ENCODE measurements at places on chromosomes 12 and 14.

DNA sequence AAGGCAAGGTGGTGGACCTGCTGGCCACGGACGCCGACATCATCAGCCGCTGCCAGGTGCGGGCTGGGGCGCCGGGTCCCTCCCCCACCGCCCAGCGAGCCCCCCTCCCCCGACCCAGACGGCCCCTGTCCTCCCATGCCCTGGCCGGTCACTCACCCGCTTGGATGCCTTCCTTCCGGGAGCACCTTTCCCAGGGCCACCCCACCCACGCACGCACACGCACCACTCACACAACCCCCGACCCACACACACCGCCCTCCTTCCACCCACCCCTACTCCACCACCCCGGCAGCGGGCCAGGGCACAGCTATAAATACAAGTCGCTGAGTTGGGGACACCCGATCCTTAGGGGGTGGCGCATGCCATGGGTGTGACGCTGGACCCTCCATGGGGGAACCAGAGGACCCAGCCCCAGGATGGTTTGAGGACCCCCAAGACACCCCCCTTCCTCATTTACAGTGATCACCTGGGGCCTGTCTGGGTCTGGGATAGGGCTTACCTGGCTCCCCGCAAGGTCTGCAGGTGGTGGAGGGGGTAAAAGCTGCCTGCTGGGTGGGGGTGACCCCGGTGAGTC lies 465 bp downstream of the ADSS1 start:
- DNase-seq: peak; percentile 28

DNA sequence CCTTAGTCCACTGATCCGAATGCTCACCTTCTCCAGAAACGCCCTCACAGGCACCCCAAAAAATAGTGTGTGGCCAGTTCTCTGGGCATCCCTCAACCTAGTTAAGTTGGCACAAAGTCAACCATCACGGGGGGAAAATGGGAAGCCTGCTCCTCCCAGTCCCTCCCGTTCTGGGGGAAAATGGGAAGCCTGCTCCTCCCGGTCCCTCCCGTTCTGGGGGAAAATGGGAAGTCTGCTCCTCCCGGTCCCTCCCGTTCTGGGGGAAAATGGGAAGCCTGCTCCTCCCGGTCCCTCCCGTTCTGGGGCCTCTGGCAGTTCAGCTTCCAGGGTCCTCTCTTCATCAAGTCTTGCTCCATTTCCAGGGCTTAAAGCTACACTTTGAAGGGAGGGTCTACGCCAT lies 106.1 kb downstream of the RIMBP2 start:
- no peak for DNase-seq

DNA sequence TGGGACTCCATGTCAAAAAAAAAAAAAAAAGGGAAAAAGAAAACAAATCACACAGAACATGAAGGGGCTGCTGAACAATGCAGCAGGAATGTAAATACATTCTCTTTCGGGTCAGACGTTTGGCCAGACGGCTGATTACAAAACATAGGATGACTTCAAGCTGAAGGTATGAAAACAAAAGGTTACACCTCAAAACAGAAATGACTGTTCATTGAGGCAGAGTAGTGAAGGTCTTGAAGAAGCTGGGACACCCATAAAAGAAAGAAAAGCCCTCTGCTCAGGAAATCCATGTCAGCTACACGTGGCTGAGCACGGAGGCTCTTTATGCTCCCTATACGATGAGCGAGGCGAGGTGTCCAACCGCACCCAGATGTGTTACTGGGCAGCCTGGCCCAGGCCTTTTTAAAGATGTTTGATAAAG lies 37.7 kb downstream of the FGD4 start:
- peak; percentile 82 for DNase-seq

DNA sequence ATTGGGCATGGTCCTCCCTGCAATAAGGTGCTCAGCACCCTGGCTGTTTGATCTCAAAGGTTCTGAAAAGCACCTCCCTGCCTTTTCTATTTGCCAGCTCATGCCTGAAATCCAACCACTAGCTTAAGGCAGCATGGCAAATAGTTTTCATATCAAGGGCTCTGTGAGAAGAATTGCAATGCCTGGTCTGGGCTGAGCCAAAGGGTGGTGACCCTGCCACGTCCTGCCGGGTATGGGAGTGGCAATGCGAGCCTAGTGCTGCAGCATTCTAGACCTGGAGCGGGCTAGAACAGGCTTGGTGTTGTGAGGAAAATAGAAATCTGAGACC lies 2.3 kb upstream of the SCNN1A start:
- no peak for DNase-seq

GRCh38 chr14:68140076-68140741 lies 320.6 kb downstream of the RAD51B start:
- DNase-seq: peak; percentile 92

- no peak for DNase-seq
These were observed 137.4 kb upstream of the NTF3 start for GRCh38 chr12:5294274-5295070.

DNA sequence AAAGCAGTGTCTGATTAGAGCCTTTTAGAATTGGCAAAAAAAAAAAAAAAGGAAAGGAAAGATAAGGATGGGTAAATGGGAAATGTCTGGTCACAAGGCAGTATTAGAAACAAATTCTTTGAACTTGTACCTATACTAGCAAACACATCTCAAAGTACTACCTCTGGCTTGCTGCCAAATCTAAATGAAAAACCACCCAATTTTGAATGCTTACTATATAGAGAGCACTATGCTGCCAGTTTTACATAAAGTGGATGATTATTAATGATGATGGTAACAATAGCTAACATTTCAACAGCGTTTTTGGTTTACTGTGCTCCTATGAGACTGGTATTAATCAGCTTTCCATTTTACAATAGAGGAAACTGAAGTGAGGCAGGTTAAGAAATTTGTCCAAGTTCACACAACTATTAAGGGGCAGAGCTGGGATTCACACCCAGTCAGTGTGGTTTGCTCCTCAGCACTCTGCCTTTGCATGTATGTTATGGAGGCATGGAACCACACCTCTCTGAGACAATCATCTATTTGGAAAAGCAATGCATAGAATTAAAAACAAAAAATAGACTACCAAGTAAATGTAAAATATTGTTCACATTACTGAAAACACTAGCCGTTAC lies 34.2 kb downstream of the ATP2B1 start:
- no peak for DNase-seq

- DNase-seq: no peak
These were observed 16.0 kb downstream of the RITA1 start for GRCh38 chr12:113201187-113202177.

- no peak for DNase-seq
These were observed 316.3 kb downstream of the NUAK1 start for GRCh38 chr12:105822131-105823105.

- DNase-seq: no peak
These were observed 167.5 kb downstream of the BTG1 start for GRCh38 chr12:91978143-91978542.

- no peak for DNase-seq
These were observed 452 bp downstream of the NGDN start for GRCh38 chr14:23469906-23470403.

DNA sequence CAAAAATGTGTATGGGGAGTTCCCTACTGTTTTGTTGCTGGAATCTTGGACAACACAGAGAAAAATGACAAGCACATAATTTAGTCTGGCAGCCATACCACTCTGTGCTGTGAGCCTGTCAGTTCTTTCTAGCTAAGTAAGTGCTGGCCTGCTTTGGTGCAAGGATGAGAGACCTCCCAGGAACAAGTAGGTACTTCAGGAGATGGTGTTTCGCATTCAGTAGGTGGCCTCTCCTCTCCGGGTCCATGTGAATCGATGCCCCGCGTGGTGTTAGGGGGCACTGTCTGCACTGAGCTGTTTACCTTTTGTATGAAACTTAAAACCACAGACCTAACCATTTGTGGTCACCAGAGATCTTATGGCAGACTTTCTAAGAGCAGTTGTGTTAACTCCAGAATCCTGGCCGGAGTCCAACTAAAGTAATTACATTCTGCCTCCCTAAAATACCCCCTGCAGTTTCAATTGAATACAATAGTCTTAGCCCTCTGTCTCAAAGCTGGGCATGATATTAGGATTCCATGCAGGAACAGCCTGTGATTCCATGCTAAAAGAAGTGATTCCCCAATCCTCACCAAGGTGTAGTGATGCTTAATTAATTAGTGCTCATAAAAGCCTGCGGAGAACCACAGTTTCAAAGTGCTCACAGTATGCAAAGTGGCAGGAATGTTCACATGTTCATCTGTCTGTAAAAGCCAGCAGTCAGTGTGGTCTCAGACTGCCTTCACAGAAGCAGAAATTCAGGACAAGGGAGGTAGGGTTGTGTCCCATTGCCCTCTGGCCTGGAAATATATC lies 64.2 kb downstream of the LLPH start:
- DNase-seq: peak; percentile 49

- DNase-seq: no peak
These were observed 68.6 kb downstream of the MARK3 start for GRCh38 chr14:103453791-103454190.

GRCh38 chr12:116406529-116406928 lies 129.0 kb upstream of the MED13L start:
- no peak for DNase-seq

DNA sequence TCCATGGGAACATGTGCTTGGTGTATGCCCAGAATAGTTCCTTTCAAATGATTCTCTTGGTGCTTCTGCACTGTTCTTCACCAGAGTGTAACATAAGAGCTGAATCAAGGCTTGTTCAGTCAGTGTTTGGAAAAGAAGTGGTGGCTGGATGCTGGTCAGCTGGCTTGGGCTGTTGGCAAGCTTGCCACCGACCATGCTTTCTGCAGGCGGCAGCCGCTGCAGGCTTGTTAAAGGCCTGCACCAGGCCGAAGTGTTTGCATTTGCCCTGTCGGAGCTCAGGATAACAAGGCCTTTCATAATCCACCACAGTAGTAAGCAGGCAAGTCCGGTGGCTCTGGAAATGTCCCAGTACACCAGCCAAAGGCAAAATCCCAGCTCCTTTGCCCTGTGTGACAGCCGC lies 26.9 kb downstream of the DAAM1 start:
- no peak for DNase-seq

- DNase-seq: no peak
These were observed 277.4 kb downstream of the DAD1 start for GRCh38 chr14:22311636-22312035.

DNA sequence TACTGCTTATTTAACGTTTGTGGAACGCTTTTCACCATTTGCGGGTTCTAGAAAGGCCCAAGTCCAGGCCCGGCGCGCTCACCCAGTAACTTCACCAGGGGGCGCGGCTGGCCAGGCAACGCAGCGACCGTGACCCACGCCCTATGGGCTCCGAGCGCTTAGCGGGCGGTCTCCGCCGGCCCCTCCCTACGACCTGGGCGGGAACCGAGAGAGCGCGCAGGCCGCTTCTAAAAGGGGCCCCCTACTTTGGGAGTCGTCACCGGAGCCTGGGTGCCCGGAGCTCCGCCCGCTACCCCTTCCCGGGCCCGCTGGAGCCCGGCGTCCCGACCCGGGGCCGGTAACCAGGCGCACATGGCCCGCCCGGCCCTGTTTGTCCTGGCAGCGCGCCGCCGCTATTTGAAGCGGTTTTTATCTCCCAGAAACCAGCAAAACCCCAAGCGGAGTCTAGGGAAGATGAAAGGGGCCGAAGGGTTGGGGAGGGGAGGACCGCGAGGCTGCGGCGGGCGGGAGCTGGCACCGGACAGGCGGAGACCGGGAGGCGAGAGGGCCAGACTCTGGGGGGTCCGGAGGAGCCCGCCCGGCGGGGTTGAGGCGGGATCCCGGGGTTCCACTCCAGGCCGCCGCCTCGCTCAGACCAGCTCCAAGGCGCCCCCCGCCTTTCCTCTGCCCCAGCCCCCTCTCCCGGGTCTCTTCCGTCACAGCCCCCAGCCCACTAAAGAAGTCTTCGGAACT lies 3.5 kb upstream of the AAAS start:
- DNase-seq: peak; percentile 63

DNA sequence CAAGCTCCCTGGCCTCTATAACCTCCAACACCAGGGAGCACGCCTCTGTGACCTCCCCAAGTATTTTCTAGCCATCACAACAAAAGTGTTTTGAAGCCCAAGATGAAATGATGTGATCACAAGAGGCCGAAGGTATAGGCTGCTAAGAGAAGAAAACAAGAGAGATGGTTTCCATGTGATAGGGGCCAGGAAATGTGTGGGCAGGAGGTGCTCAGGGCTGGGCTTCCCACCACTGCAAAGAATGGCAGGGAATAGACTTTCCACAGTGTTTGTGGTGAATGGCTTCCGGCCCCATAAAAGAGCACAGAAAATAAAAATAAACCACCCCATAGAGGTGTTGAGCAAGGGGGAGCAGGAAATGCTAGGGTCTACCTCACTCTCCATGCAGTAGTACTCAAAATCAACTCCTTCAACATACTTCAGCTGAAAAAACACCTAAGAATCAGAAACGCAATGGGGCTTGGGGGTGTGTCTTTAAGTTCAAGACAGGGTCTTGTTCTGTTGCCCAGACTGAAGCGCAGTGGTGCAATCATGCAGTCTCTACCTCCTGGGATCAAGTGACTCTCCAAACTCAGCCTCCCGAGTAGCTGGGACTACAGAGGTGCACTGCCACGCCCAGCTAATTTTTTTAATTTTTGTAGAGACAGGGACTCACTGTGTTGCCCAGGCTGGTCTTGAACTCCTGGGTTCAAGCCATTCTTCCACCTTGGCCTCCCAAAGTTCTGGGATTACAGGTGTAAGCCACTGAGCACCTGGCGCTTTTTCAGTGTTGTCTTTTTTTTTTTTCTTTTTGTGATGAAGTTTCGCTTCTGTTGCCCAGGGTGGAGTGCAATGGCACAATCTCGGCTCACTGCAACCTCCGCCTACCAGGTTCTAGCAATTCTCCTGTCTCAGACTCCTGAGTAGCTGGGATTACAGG lies 27.1 kb downstream of the DAD1 start:
- DNase-seq: peak; percentile 77

DNA sequence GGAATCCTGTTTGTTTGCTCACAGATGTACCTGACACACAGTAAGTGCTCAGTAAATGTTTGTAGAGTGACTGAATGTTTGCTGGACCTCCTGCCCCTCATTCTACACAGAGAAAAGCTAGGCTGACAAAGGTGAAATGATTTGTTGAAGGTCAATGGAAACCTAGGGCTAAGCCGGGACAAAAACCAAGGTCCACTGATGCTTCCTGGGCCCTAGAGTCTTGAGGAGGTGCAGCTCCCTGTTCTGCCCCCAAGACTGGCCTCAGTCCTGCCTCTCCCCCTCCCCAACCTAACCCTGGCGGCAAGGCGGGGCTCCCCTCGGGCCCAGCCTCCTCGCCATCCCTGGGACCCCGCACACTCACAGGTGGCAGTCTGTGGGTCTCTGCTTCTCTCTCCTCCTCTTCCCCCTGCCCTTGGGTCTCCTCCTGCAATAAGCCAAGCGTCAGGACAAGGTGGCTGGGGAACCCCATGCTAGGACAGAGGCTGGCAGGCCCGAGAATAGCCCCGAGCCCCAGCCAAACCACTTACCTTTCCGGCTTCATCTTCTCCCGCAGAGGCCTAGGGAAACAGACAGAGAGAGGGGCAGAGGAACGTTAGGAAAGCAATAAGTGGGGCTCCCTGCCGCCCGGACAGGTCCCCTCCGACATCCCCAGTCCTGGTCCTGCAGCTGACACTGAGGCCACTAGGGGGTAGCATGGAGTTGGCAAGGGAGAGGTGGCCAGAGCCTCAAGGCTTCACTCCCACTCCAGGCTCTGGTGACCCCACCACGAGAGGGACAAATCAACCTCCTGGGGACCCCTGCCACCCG lies 9.3 kb downstream of the PGF start:
- peak; percentile 73 for DNase-seq

- DNase-seq: no peak
These were observed 256.8 kb upstream of the GARIN6 start for GRCh38 chr12:99390707-99391106.

Measured in dermis microvascular lymphatic vessel endothelial cell (primary cell).